ENCODE measurements at places on chromosomes 6 and 20. TPM values are rescaled to one million over a fixed set of nuclear protein-coding genes. Genes with fewer than 3 reads are reported as not detected.
A peak's percentile ranks its signal among the peaks of the same experiment; 100 is the strongest.

DNA sequence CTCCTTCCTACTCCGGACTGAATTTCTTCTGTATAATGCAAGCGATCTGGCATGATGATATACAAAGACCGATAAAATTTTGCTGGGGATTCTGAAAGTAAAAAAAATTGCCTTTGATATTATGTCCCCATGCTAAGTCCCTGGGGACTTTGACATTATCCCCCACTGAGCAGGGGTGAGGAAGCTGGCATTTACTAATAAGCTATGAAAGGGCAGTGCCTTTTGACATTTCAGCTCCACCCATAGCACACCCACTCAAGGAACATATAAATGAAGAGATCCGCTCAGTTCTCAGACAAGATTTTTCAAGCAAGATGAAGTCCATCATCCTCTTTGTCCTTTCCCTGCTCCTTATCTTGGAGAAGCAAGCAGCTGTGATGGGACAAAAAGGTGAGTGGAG, at the start of gene SEMG2:
Gene SEMG2, plus strand, starts transcription at position 298 of the 400 bp plus-strand sequence. Its CDS starts 17 bp downstream, at position 315.
- DNase-seq = no peak

DNA sequence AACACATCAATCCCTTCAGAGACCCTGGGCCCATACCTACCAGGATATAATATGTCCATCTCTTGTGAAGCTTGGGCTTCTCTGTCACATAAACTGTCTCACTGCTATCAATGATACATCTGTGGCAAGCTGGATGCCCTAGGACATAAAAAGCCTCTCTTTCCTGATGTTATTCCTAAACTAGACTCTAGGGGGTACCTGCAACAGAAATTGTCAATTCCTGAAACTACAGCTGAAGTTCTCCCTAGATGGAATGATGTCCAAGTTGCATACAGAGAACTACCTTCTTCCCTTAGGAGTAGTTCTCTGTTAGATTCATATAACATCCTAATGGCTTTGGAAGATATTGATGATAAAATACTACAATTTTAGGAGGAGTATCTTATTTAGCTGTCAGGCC, 35.8 kb downstream of the TBX18 start:
- peak; percentile 23 for DNase-seq

The PDE10A gene
- 17.3 TPM for total RNA-seq

The CLIC5 gene
- not detected for total RNA-seq

The EPB41L1 gene
- 35.8 TPM for total RNA-seq

The C6orf132 gene
- total RNA-seq = 1.8 TPM

The NNAT gene
- total RNA-seq = not detected

DNA sequence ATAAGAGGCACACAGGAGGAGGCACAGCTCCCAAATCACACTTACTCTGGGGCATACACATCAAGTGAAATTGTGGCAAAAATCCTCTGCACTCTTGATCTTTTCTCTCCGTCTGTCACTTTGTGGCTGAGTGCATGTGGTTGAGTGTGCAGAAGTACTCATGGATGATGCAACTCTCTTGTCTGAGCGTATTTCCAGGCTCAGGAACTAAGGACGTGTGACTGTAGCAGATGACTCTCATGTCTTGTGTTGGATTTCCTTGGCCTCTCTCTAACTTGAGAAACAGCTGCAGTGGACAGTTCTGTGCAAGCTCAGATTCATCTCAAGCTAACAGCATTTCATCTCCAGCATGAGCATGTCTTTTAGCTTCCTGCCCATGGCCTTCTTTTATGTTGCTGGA, 245.4 kb upstream of the FLRT3 start:
- no peak for DNase-seq

GRCh38 chr20:51661609-51662178, 106.5 kb downstream of the ATP9A start:
- no peak for DNase-seq

DNA sequence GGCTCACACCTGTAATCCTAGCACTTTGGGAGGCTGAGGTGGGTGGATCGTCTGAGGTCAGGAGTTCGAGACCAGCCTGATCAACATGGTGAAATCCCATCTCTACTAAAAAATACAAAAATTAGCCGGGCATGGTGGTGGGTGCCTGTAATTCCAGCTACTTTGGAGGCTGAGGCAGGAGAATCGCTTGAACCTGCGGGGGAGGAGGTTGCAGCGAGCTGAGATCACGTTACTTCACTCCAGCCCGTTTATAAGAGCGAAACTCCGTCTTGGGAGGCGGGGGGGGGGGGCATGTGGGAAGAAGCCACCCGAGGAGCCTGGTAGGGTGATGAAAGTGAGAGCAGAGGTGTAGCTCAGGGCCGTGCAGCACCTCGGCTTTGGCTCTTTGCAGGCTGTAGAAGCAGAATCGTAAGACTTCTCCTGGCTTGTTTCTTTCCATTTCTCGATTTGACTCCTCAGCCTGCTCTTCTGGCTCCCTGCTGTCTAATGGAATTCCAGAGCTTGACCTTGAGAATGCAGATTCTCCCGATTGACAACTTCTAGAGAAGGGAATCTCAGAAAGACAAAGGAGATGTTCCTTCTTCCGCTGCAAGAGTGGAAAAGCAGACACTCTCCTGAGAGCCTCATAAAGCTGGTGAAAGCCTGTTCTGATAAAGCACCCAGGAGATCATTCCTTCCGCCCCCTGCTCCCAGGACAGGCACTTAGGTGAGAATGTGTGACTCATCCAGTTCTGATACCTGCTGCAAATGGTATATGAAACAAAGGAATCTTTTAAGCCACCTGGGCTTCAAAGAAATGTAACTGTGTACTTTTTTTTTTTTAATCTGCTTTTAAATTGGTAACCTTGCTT, 26.0 kb upstream of the PPP1R16B start:
- peak; percentile 15 for DNase-seq

DNA sequence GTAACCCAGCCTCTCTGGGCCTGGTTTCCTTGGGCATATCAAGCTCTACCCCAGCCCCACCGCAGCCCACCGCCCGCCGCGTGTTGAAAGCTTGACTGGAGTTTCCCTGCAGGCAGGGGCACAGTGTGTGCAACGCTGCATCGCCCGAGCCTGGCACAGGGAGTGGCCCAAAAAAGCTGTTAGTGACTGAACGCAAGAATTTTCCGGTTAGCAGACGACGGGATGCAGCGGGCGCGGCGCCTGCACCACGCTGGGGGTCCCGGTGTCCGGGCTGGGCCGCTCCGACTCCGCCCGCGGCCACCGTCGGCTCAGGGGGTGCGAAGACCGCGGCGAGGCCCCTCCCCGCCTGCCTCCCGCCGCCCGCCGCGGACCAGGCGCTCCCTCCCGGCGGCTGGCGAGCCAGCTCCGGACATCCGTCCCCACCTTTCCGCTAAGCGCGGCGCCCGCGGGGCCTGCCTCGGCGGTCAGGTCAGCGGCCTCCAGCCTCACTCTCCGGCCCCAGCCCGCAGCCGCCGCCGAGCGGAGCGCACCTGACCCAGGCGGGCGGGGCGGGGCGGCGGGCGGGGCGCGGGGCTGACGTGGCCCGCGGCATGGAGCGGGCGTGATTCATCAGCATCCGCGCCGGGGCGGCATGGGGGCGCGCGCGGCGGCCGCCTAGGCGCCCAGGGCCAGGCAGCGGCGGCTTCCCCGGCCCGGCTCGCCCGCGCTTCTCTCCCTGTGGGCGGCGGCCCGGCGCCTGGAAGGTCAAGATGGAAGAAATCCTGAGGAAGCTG, at the start of gene ARFGEF3:
Gene ARFGEF3, plus strand, starts transcription at position 602 of the 773 bp plus-strand sequence. Its CDS starts 148 bp downstream, at position 750.
- peak; percentile 85 for DNase-seq

GRCh38 chr6:85756982-85757381, 114.3 kb upstream of the SYNCRIP start:
- DNase-seq = peak; percentile 11

GRCh38 chr6:36590237-36590636, 3.9 kb upstream of the SRSF3 start:
- no peak for DNase-seq

DNA sequence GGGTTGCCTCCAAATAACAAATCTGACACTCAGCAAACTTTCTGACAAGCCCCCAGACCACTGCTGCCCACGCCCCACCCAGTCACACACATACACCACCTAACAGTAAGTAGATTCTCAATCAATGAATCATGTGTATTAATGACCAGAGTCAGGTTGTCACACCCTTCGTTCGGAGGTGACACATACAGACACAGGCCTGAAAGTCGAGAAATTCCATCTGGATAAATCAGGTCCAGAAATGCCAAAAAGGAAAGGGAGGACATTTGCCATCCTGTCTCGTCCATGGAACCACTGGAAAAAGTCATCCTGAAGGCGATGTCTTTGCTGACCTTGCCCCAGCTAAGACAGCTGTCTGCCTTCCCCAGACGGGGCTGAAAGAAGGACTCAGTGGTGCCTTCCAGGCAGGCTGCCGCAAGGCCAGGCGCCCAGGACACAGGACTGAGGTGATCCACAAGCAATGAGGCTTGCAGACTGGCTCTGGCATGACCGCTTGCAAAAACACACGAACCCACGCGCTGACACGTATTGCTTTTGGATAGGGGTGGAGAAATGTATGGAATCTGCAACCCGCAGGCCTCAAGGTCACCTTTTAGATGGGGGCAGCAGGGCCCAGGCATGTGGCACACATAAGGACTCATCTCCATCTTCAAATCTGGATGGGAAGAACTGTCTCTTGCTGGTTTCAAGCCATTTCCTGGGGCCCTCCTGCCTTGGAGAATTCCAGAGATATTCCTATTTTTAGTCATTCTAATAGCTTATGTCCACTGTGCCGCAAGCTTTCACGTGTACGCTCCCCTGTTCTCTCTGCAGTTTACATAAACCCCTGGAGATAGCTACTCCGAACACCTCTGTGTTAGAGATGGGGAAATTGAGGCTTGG, 9.0 kb downstream of the NFATC2 start:
- no peak for DNase-seq

GRCh38 chr6:166940643-166941068, 15.7 kb downstream of the RNASET2 start:
- DNase-seq = no peak

The RSPH9 gene
- total RNA-seq = 1.4 TPM

GRCh38 chr6:119426619-119427018, 77.1 kb upstream of the MAN1A1 start:
- DNase-seq = no peak

DNA sequence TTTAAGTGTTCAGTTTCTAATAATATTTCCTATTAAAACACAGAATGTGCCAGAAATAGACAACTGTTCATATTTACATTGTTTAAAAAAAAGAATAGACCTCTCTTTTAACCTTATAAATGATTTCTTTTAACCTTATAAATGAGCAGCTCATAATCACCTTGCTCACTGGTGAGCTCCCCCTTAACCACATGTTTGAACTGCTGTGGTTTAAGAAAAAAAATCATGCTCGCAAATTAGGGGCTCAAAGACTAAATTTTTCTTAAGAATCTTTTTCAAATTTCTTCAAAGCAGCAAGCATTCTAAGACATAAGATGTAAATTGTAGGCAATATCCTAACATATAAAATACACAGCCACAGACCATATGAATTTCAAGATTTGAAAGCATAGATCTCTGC, 32.8 kb downstream of the FAM8A1 start:
- DNase-seq = no peak

DNA sequence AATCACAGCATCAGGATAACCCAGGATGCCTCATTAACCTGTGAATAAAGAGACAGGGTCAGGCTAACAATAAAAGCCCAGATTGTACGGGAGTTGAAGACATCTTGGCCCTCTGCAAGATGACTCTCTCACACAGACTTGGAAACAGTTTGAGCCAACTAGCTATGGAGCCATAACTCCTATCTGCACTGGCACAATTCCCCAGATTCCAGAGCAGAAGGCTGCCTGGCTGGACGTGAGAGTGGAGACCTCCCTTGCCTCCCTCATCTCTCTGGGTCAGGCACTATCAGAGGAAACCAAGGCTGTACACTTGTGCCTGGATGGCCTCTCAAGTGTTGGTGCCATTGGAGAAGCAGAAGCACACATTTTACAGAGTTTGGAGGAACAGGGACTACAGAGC, 312.6 kb downstream of the THBS2 start:
- DNase-seq = no peak

GRCh38 chr6:99114769-99115406, 167.1 kb upstream of the FBXL4 start:
- no peak for DNase-seq

GRCh38 chr6:144215932-144216667, 65.8 kb downstream of the STX11 start:
- DNase-seq = peak; percentile 97
